ENCODE measurements at places on chromosomes 1 and 21.
A peak's percentile ranks its signal among the peaks of the same experiment; 100 is the strongest.

DNA sequence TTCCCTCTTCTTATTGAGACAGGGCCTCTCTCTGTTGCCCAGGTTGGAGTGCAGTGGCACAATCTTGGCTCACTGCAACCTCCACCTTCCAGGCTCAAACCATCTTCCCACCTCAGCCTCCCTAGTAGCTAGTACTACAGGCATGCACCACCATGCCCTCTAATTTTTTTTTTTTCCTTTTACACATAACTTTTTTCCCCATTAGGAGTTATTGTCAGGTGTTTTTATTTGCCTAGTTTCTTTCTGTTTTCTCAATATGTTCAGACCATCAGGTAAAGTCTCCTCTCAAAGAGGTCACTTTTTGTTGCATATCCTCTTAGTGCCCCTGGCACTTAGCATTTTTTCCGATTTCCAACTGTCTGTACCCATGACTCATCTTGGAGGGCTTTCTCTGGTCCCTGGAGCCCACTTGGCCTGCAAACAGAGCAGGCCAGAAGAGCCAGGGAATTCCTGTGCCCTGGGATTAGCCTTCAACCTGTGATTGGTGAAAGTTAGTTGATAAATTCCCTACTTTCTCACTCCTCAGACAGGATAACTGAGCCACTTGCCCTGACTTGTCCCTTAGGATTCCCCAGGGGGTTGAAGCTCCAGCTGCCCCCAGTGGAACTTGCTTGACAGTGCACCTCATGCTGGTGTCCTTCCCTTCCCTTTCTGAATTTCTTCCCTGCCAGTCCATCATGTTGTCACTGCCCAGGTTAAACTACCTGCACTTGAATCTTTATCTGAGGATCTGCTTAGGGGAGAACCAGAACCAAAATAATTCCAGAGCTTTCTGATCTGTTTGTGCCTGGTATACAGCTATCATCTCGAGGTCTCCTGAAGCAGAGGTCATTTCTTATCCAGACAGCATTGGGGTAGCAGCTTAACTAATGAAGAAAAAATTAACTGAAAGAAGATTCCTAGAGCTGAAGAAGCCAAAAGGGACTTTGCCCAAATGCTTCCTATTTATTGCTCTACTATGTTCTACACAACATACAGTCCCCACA lies 2.4 kb downstream of the NTPCR start:
- no peak for DNase-seq

GRCh38 chr1:154352581-154353459 lies 27.5 kb downstream of the ATP8B2 start:
- peak; percentile 83 for DNase-seq

GRCh38 chr1:235502601-235503402 lies 1.4 kb downstream of the B3GALNT2 start:
- no peak for DNase-seq

GRCh38 chr1:233491953-233492620 lies 121.8 kb upstream of the KCNK1 start:
- DNase-seq, result no peak

DNA sequence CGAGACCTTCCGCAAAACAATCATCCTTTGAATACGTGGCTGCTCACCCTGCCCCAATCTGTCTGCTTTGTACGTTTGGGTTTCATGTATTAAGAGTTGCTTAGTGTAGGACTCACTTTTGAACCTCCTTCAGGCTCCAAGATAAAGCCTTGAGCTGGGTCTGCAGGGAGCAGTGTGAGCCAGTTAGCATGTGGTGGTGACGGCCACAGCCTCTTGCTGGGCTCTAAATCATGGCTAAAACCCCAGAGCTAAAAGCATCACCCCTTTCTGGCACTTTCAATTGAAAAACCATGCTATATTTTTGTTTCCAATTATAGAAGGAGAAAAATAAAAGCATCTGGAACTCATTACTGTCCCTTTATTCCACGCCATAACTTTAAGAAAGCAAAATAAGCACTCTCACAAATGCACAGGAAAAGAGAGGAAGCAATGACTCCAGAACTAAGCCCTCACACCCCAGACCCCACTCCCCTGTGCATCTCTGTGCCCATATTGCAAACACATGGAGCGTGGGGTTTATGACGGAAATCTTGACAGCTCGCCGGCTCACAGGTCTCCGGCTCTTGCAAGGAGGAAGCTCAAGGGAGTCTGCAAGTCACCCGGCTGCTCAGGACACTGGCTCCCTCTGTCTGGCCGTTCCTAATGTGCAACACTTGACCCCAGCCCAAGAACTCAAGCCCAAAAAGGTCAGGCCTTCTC lies 135.5 kb downstream of the MIS18A start:
- peak; percentile 58 for DNase-seq

Measured in aorta (tissue), 5 donors.